ENCODE measurements at places on chromosomes 1 and 21.

DNA sequence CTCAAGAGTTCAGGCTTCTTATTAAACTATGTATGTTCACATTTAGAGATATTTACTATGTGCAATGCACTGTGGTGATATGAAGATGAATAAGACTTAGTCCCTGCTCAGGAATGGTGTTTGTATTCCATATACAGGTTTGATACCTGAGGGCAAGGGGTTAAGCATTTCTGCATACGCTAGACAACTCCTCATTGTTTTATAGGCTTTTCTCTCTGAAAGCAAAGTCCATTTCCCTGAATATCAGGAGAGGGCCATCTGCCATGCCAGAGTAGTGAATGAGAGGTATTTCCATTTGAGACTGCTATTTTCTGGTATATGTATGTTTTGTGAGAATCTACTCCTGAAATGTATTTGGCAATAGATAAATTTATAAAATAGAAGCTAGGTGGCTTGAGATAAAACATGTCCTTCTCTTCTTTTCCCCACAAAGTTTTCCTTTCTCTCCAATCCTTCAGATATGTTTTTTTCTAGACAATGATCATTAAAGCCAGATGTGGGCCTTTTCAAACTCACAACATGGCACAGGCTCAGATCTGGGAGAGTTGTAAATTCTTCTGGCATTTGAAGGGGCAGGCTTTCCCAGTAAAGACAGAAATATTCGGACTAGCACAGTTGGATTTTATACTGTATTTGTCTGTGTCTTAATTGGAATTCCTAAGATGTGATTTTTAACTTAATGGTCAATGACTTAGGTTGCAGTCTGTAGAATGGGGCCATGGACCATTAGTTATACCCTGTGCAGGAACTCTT, 73.3 kb upstream of the WDR26 start:
- no peak for DNase-seq

- peak; percentile 58 for DNase-seq
Observed at GRCh38 chr1:113219377-113219776, 146.4 kb downstream of the LRIG2 start.

DNA sequence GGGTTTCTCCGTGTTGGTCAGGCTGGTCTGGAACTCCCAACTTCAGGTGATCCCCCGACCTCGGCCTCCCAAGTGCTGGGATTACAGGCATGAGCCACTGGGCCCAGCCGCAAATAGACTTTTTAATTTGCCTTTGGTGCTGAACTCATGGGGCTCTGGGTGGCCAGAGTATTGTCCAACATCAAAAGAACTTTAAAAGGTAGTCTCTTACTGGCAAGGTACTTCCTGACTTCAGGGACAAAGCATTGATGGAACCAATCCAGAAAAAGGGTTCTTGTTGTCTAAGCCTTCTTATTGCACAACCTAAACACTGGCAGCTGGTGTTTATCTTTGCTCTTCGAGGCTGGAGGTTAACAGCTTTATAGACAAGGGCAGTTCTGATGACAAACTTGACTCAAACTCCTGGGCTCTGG, 3.8 kb upstream of the KTI12 start:
- no peak for DNase-seq

DNA sequence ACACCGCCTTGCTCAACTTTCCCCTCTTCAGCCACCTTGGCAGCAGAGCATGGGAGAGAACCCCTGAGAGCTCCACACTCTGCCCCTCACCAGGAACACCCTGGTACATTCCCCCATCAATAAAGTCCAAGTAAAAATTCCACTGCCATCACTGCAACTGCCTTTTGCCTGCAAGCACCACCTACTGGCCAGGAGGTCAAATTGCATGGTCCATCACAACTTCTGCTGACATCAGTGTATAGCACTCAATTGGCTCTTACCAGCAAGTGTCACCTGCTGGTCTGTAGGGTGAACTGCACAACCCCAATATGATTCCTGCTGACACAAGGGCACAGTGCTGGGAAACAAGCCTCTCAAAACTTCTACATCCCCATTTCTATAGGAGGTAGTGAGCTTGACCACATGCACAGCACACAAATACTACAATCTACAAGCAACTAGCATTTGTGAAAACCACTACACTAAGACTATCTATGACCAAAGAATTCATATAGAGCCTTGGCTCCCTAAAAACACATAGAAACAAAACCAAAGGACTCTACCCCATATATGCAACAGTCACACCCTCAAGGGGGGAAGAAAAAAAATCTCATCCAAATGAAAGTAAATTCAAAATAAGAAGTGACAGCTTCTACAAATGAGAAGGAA, 69.2 kb downstream of the FASLG start:
- peak; percentile 55 for DNase-seq

DNA sequence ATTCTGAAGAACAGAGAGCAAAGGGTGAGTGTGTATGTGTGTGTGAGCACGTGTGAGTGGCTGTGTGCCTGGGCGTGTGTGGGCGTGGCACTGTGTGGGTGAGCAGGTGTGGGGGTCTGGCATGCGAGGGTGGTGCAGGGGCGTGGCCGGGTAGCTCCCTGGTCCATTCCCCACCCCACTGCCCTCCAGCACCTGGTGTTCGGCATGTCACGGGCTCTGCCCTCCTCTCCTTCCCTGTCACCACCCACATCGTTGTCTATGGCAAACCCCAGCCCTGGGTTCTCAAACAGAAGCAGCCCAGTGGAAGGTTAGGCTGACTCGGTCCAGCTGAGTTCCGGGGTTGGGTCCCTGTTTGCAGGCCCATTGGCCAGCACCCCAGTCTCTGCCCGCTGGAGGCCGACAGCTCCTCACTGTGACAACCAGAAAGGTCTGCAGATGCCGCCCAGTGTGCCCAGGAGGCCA, 39.8 kb downstream of the UBE2G2 start:
- no peak for DNase-seq

DNA sequence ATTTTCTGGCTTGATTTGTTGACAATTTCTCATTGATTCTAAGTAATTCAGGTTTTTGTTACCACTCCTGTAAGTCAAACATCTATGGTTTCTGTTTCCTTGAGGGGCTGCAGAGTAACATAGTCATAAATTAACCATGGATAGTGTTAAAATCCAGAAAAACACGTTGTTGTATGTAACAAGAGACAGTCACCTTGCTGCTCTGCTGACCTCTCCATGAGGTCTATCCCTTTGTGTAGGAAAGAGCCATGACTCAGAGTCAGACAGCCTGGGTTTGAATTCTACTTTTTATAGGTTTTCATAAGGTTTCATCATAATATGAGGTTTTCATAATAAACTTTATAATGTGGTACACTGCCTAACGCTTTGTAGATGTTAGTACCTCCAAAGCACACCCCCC, 27.6 kb upstream of the NBL1 start:
- no peak for DNase-seq

GRCh38 chr21:43815107-43815613, 25.8 kb downstream of the RRP1 start:
- peak; percentile 89 for DNase-seq

DNA sequence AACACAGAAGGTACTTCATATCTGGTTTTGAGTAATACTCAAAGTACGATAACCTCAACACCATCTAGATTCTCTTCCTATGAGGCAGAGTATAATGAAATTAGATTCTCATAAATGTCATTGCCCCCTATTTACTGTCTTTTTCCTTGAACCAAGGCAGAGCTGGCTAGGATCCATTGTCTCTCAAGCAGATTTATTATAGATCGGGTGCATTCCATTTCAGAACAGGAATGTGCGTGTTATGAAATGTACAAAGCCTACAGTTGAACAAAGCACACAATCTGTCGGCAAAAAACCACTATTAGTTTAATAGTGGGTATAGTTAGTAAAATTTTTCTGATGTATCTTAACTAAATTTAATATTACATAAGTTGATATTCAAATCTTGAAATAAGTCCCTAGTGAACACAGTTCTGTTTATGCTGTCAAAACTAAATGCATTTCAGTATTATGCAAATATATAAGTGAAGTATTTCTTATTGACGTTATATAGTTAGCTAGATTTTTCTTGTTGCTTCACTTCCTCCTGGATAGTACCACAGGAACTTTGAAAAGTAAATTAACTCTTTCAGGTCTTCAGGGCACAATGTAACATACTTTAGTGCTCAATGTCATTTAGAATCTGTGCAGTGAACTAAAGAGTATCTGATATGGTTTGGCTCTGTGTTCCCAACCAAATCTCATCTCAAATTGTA, 92.1 kb downstream of the DDAH1 start:
- no peak for DNase-seq

- no peak for DNase-seq
Observed at GRCh38 chr1:59115865-59116264, 181.0 kb upstream of the FGGY start.

- no peak for DNase-seq
Observed at GRCh38 chr1:61975638-61976037, 219.0 kb upstream of the L1TD1 start.

DNA sequence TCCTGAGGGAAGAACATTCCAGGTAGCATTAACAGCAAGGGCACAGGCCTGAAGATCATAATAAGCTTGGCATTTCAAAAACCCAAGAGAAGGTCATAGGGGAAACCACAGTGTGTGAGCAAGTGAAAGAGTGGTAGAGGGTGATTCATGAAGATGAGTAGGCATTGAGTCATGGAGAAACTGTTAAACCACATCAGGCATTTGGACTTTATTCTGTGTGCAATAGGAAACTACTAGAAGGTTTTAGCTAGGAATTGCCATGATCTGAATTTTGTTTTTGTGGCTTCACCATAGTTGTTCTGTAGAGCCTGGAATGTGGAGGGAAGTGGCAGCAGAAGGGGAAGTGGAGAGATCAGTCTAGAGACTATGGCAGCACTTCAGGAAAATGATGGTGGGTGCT, 359.0 kb upstream of the PTBP2 start:
- DNase-seq: no peak

GRCh38 chr1:94542088-94542870, 720 bp upstream of the F3 start:
- DNase-seq: peak; percentile 23

DNA sequence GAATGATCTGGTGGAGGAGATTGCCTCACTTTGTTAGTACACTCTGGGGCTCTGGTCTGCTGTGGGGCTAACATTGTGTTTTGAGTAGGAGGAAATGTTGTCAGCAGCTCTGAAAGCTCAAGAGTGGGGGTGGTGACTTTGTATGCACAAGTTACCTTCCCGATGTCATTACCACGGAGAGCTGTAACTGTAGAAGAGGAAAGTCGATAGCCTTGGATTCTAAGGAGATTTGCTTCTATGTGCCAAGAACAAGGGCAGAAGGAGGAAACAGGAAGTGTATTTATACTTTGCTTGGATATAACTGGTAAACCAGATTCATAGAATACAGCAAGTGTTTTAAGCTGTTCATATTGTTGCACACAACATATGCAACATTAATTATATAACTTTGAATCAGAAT, 196.1 kb downstream of the AMY1C start:
- DNase-seq: peak; percentile 4

GRCh38 chr1:201281573-201281972, 1.7 kb upstream of the PKP1 start:
- no peak for DNase-seq

DNA sequence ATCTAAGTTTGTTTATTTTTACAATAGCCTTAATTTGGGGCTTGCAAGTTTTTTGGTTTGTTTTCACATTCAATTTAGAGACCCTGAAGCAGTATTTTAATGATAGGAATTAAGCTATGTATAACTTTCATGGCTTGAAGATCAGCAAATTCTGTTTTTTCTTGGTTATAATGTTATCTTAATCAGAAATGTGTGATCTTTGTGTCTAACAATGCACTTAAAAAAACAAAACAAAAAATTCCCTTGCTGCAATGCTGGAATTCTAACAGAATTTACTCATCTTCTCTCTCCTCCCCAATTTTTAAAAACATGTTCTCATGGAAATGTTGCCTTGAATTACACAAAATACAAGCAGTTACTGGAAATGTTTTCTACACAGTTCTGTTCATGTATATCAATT, 113.1 kb downstream of the OLFML2B start:
- no peak for DNase-seq

- no peak for DNase-seq
Observed at GRCh38 chr1:243745356-243745755, 104.7 kb downstream of the AKT3 start.

DNA sequence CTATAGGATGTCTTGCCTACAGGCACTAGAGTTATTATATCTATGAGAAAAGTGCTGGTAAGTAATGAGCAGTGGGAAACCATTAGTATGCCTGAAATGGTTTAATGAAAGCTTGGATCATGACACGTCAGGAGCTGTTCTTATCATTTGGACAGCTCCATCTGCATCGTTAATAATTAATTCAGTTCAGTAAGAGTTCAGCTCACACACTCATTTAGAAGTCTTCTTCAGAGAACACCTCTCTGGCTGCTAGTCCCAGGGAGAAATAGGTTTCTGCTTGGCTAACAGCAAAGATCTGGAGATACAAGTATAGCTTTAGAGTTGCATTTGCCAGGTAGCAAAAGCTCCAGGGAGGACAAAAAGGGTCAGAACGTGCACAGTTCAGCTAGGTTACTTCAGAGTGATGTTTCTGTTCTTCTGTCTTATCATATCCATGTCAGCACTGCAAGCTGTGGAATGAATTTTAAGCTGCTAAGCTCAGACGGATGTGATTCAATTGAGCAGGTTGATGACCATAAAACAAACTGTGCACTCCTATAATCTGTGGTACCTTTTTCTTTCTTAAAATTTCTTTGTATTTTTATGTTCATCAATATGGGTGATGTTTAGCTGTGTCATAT, 173.6 kb downstream of the ADGRL2 start:
- no peak for DNase-seq

GRCh38 chr1:68917456-68917855, 420.6 kb upstream of the DEPDC1 start:
- no peak for DNase-seq

- DNase-seq: no peak
Observed at GRCh38 chr1:107262467-107263286, 121.8 kb downstream of the NTNG1 start.

- no peak for DNase-seq
Observed at GRCh38 chr1:70324683-70325082, 29.8 kb downstream of the ANKRD13C start.

GRCh38 chr1:208653426-208653825, 409.2 kb upstream of the PLXNA2 start:
- DNase-seq: no peak

DNA sequence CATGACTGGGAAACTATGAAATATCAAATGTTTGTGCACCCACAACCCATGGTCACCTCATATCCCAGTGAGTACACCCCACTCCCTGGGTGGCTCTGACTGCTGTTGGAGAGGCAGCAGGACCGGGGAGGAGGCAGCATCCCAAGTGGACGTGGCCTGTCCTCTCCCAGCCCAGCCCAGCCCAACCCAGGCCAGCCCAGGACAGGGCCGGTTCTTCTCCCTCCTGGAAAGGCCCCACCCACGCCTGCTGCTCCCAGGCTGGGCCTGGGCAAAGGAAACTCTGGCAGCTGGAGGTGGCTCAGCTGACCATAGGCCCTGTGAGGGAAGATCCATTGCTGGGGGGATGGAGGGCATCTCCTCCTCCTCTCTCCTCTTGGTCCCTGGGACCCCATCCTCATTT, 19.1 kb downstream of the MATN1 start:
- DNase-seq: no peak

- no peak for DNase-seq
Observed at GRCh38 chr1:14761291-14762153, 163.0 kb downstream of the KAZN start.

DNA sequence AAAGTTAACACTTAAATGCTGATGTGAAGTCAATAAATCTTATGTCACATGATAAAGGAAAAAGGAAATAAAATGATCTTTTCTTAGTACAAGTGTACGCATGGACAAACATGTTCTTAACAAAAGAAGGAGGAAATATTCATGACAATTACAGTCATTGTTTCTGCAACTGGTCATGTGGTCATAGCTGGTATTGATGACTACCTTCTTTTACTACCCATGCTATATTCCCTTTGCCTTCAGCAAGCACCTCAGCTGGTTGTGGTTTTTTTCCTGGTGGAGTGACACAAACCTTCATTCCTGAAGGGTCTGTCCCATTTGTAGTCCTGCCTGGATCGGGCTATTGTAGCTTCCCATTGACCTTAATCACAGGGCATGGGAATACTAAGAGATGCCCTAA, 23.4 kb upstream of the TSHB start:
- DNase-seq: no peak
